Activated CD4-positive, alpha-beta T cell treated with anti-CD3 and anti-CD28 coated beads, Interleukin-2, amount 10 ng/mL, durations not matched to agents 7 days and 5 days (primary cell): ENCODE measurements at places on chromosomes 6 and 20.

GRCh38 chr6:12151433-12151820, 138.7 kb upstream of the EDN1 start:
- DNase-seq = no peak

GRCh38 chr20:3237958-3238615, 903 bp downstream of the SLC4A11 start:
- DNase-seq = no peak

GRCh38 chr20:60888771-60889170, 363.3 kb upstream of the CDH4 start:
- no peak for DNase-seq

- no peak for DNase-seq
Measured at GRCh38 chr20:32820698-32821377, 1.1 kb downstream of the MAPRE1 start.

DNA sequence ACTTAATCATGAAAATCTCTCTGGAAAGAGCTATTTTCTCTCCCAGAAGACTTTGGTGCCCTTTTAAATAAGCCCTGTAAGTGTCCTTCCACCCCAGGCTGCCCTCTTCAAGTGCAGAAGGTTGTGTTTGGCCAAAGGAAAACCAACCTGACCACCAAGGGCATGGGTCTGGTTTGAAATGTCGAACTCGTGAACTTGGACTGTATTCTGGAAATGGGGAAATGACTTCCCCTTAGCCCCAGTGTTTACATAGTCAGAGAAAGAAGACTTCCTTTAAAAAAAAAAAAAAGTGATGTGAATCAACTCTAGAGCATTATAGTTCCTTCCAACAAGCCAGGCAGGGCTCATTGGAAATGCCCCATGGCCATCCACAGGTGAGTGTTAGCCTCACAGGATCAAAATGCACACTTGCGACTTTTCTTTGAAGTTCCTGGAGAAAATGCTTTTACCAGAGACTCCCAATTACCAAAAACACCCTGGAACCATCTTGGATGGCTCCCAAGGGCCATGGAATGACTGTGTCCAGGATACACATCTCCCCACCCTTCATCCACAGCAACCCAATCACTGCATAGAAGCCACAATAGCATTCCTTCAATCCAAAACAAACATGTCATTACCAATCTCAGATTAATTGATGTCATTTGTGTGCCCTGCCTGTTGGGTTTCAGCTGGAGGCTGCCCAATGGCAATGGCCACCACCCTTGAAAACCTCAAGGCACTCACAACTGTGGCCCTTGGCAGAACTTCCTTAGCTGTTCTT, 133.8 kb downstream of the CLIC5 start:
- no peak for DNase-seq

DNA sequence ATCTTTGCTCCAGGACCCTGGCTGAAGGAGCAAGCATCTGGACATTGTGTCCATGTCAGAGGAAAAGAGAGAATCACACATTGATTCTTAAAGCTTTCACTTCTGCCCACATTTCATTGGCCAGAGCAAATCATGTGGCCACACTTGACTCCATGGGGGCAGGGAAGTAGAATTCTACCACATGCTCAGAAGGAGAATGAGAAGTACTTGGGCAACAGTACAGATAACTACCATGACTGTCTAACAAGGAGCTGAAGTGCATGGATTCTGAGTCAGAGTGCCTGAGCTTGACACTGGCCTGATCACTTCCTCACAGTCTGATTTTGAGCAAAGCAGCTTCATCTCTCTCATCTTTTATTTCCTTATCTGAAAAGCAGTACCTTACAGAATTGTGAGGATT, 38.6 kb downstream of the GHRH start:
- no peak for DNase-seq

- no peak for DNase-seq
Measured at GRCh38 chr6:68826501-68826900, 191.4 kb downstream of the ADGRB3 start.

DNA sequence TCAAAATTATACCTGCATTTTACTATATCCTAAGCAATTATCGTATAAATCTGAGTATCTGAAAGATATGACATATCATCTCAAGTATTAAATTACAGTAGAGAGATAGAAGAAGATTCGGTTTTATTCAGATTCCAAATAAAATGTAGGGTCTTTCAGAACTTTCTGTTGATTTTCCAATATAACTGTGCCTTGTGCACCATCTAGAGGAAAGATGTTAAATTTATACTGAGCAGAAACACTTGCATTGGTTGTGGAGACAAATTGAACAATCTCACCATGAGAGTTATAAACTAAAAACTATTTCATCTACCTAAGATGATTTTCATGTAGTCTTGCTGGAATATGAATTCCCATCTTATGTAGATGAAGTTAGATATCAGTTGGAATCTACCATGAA, 26.8 kb upstream of the HSF2 start:
- DNase-seq = no peak

GRCh38 chr6:26270903-26271667, 93.9 kb upstream of the BTN3A2 start:
- peak; percentile 91 for DNase-seq

DNA sequence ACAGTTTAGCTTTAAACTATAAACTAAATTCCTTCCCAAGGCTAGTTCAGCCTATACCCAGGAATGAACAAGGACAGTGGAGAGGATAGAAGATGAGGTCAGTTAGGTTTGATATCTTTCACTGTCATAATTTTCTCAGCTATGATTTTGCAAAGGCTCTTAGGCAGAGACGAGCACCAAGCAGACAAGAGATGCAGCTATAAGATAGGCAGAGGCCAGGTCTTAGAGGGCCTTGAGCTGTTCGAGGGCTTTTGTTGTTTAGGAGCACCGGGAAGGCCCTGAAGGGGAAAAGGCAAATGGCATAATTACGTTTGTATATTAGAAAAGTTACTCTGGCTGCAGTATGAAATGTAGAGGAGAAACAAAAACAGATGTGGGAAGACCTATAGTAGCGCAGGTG, 59.8 kb downstream of the DOP1A start:
- no peak for DNase-seq

DNA sequence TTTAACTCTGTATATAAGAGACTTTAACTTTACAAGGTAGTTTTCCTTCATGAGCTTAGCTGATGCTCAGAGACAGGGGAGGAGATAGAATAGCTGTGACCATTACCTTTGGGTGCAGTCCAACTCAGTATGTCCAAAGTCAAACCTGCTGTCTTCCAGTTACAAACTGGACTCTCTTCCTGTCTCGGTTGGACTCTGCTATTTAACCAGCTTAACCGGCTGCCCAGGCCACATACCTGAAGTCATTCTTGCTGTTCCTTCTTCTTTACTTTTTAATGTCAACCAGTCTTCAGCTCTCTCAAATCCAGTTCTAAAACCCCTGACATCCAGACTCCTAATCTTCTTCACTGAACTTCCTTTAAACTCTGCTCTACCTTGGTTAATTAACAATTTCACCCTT, 138.3 kb upstream of the TSHZ2 start:
- DNase-seq = no peak

- no peak for DNase-seq
Measured at GRCh38 chr6:168815229-168815628, 374.2 kb downstream of the SMOC2 start.

DNA sequence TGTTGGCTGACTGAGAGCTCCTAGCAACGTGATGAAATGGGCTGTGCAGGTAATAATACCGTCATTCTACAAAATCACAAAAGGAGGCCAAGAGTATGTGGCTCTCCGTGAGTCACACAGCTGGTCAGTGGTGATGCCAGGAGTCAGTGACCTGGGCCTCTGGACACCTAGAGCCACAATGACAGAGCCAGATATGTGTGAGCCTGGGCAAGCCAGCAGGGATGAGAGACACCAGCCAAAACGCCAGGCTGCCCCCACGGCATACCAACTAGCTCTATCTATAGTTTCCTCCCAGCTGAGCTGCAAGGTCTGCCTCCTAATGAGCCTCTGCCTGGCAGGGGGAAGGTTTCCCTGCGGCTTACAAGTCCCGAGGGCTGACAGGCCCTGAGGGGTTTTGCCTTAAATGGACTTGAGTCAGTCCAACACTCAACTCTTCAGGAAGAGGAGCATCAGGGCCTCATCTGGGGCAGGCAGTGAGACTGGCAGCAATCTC, 70.0 kb downstream of the CPNE5 start:
- DNase-seq = no peak

DNA sequence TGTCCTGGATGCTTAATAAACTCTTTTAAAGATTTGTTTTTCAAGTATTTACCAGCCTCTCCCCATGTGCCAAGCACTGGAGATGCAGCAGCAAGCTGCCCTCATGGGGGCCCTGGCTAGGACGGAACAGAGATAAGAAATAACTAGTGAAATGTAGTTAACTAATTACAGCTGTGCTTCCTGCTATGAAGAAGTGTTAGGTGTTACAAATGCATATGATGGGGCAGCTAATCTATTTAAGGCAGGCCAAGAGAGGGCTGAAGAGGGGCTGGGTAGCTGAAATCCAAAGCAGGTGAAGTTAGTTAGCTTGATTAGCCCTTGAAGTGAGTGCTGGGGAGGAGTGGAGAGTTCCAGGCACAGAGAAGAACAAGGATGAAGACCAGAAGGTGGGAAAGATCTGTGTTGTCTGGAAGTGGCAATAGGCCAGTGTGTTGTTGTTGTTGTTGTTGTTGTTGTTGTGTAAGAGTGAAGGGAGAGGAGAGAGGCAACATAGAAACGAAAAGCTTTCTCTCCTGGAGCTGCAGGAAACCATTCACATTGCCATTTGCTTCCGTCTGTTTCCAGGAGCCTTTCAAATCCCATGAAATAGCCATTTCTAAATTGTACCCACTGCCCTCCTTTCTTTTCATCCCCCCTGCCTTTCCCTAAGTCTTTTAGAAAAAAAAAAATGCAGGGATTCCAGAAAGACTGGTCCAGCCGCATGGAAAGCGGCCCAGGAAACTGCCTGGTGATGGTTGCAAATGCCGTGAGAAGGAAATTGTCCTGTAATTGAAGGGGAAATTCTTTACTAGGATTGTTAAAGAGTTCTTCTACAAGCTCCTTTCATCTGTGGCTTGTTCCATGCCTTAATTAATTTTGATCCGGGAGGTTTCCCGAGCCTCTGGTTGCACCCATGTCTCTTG, 119.6 kb downstream of the TFAP2C start:
- no peak for DNase-seq
